ENCODE measurements at places on chromosomes 1 and 21. TPM values are rescaled to one million over a fixed set of nuclear protein-coding genes. Genes with fewer than 3 reads are reported as not detected.

DNA sequence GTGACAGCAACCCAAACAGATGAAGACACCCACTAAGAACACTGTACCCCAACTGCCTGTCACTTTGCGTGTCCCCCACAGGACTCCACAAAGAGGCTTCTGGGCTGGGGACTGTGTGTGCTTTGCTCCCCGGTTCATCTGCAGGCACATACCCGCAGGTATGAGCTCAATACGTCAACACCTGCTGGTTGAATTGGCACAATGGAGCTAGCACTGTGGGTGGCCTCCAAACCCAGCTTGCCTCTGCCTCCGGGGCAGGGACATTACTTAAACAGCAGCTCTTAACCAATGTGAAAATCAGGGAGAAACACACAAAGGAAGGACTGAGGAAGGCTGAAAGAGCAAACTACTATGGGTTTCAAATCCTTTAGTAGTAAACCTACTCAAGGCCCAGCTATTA is 140.2 kb upstream of the TIAM1 start:
- no peak for DNase-seq

DNA sequence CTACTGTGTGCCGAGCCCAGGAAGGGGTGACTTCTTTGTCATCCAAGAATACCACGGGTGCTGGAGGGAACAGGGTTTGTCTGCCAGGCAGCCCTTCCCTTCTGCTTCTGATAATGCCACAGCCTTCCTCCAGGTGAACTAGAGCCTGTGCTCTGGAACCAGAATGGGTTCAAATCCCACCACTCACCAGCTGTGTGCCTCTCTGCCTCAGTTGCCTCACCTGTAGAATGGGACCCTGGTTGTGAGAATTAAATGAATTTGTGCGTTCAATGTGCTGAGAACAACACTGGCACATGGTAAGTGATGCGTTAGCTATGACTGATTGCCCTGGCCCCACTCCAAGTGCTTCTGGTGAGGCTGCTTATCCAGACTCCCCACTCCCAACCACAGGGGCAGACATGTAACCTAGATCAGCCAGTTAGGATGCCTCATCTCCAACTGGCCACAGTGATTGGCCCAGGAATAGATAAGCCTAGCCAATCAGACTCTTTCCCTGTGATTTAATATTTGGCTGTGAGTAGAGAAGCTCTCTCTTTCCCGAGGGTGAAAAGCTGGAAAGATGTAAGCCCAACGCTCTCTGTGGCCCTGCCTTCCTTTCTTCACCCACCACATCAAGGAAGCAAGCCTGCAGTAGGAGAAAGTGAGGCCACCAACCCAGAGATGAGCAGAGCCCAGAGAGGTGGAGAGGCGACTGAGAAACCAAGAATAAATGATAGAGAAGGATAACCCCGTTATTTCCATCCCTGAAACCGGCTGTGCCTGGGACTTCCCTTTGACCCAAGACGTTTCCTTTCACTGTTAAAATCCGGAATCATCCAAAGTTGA is 20.8 kb upstream of the LAPTM5 start:
- no peak for DNase-seq

- DNase-seq: no peak
Measured at GRCh38 chr1:62746809-62747138, 37.2 kb upstream of the ATG4C start.

Gene C4BPA
- 0.33 TPM for total RNA-seq

Gene GIPC2
- total RNA-seq: 2.8 TPM

Gene CNIH3
- total RNA-seq: 3.4 TPM

- no peak for DNase-seq
Measured at GRCh38 chr21:26506956-26507355, 66.1 kb downstream of the CYYR1 start.

Measured in aorta (tissue), 5 donors.